ENCODE measurements at places on chromosomes 12 and 14. TPM values are rescaled to one million over a fixed set of nuclear protein-coding genes. Genes with fewer than 3 reads are reported as not detected.

- peaks cover 12% of the 10 kb centered on the region for H3K27me3 ChIP-seq
- no peak overlapping the region for H3K27ac ChIP-seq
- no peak for DNase-seq
These were observed 137.4 kb downstream of the LLPH start for GRCh38 chr12:65993173-65993572.

- no peak for DNase-seq
- no peaks in the 10 kb centered on the region for H3K4me1 ChIP-seq
- no peaks in the 10 kb centered on the region for H3K27me3 ChIP-seq
- peaks cover 11% of the 10 kb centered on the region for H3K36me3 ChIP-seq
- no peak overlapping the region for H3K4me3 ChIP-seq
- H3K27ac ChIP-seq, result no peak overlapping the region
These were observed 86.0 kb downstream of the SCFD1 start for GRCh38 chr14:30708157-30708556.

DNA sequence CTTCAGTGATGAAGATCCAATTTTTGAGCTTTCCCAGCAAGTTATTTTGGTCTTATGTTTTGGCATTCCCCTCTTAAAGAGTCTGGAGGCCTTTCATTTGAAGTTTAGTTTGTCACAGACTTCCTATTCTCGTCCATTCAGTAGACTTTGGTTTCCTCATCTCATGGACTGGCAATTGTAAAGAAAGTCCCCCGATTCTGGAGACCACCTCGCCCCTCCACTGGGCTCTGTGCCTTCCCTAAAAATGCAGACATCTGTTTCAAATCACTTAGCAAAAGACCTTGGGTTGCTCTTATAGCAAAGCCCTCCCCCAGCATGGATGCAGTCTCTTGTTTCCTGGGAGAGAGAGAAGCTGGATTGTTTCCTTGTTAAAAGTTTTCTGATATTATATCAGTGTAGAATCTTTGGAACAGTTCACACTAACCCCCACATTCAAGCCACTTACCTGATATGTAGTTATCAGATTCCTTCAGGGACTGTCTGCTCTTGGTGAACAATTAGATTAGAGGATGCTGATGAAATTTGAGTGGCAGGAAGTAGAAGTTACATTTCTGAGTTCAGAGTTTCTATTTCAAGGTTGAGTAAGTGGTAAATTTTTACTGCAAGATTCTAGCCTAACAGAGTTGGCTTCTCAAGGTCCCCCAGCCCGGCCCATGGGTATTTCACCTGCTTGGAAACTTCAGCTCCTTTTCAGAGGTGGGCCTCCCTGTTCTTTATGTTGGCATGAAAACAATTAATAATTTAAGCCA is 56.3 kb downstream of the PLXNC1 start:
- peak overlapping the region; percentile 81 for H3K27ac ChIP-seq
- peaks cover 6% of the 10 kb centered on the region for H3K36me3 ChIP-seq
- peaks cover 68% of the 10 kb centered on the region for H3K4me1 ChIP-seq
- H3K27me3 ChIP-seq, result no peaks in the 10 kb centered on the region
- DNase-seq, result peak; percentile 60

GRCh38 chr14:75976826-75977581 is 4.8 kb downstream of the TGFB3 start:
- no peak overlapping the region for H3K4me3 ChIP-seq
- H3K36me3 ChIP-seq, result no peaks in the 10 kb centered on the region
- H3K27me3 ChIP-seq, result no peaks in the 10 kb centered on the region
- peaks cover 31% of the 10 kb centered on the region for H3K4me1 ChIP-seq

Gene PIWIL1
- total RNA-seq, result not detected

Gene DHH
- total RNA-seq, result 0.07 TPM

Gene TPPP2
- total RNA-seq, result not detected

GRCh38 chr12:6062757-6063735 is 61.4 kb downstream of the VWF start:
- no peaks in the 10 kb centered on the region for H3K4me1 ChIP-seq
- no peak overlapping the region for H3K4me3 ChIP-seq
- no peaks in the 10 kb centered on the region for H3K27me3 ChIP-seq
- DNase-seq, result peak; percentile 68
- no peaks in the 10 kb centered on the region for H3K36me3 ChIP-seq
- H3K27ac ChIP-seq, result no peak overlapping the region

Gene C12orf54
- total RNA-seq, result not detected

GRCh38 chr12:61538951-61539350 is 721.3 kb upstream of the USP15 start:
- no peak for DNase-seq
- H3K27me3 ChIP-seq, result no peaks in the 10 kb centered on the region
- no peaks in the 10 kb centered on the region for H3K4me1 ChIP-seq
- H3K4me3 ChIP-seq, result no peak overlapping the region

Gene CLEC2D
- 184 TPM for total RNA-seq

GRCh38 chr14:75315144-75315543 is 36.5 kb downstream of the FOS start:
- no peaks in the 10 kb centered on the region for H3K4me1 ChIP-seq
- H3K27me3 ChIP-seq, result no peaks in the 10 kb centered on the region
- no peak overlapping the region for H3K4me3 ChIP-seq
- no peak overlapping the region for H3K27ac ChIP-seq
- DNase-seq, result no peak
- H3K36me3 ChIP-seq, result no peaks in the 10 kb centered on the region

Data from activated naive CD4-positive, alpha-beta T cell treated with anti-CD3 and anti-CD28 coated beads for 36 hours (primary cell).